Kidney tubule cell (primary cell): ENCODE measurements at places on chromosomes 13 and 19.

- no peak for DNase-seq
Observed at GRCh38 chr13:72005455-72005854, 138.5 kb upstream of the DACH1 start.

GRCh38 chr19:9971166-9971897 is 35.0 kb upstream of the OLFM2 start:
- no peak for DNase-seq

GRCh38 chr19:52896431-52897137 is 851 bp downstream of the ZNF320 start:
- DNase-seq: peak; percentile 73

- peak; percentile 86 for DNase-seq
Observed at GRCh38 chr13:98653463-98653985, 76.6 kb upstream of the STK24 start.

DNA sequence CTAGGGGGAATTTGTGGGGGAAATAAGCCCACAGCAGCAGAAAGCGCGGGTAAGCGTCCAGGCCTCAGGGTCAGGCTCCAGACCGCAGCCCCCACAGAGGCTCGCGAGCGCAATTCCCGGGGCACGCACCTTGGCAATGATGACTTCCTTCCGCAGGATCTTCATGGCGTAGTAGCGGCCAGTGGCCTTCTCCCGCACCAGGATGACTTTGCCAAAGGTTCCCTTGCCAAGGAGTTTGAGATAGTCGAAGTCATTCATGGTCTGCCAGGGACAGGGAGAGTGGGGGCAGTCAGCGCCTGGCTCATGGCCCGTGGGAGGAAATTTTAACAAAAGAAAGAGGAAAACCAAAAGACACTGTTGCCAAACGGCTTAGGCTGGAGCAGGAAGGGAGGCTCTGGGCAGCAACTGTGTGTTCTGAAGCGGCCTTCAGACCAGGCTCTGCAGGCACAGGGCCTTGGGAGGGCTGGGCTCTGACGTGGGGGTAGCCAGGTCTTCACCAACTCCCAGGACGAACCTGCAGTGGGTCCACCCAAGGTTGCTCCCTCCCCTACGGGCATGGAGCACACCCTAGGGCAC is 15.4 kb upstream of the CCNP start:
- DNase-seq: no peak

DNA sequence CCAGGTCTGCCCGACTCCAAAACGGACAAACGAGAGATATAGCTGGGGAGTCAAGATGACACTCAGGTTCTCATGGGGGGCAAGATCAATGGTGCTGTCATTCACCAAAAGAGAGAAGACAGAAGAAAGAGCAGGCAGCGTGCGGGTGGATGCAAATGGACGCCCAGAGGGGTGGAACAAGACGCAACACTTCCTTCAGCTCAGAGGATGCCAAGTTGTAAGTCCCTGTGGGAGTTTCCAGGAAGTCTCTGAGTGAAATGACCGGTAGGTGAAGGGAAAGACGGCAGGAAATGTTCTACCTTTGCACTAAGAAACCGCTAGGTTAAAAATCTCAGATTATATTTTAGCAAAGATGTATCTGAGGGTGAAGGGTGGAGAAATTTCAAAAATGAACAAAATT is 26.5 kb downstream of the TUBGCP3 start:
- DNase-seq: no peak

DNA sequence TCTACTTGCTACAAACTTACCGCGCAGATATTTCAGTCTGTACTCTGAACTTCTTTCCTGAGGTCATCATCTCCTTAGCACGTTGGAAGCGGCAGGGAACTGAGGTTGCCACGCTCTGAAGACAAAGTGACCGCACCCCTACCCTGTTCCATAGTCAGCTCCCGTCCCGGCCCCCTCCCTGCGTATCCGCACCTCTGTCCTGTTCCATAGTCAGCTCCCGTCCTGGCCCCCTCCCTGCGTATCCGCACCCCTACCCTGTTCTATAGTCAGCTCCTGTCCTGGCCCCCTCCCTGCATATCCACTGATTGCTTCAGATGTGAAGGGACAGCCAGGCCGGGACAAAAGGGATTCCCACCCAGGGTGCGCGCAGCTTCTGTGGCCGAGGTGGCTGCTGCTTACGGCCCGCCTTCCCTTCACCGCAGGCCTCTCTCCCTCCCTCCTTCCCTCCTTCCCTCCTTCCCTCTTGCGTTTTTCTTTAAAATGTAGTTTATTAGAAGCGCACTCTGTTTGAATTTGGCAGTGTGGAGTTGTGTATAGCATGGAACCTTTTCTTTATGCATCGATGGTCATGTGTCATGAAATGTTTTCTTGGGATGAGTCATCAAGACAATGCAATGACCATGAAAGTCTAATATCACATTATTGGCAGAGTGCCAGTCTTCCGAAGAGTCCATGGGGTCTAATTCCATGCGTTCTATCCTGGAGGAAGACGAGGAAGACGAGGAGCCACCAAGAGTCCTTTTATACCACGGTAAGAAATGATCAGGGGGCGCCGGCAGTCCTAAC is 21.9 kb upstream of the NDUFS7 start:
- peak; percentile 89 for DNase-seq

DNA sequence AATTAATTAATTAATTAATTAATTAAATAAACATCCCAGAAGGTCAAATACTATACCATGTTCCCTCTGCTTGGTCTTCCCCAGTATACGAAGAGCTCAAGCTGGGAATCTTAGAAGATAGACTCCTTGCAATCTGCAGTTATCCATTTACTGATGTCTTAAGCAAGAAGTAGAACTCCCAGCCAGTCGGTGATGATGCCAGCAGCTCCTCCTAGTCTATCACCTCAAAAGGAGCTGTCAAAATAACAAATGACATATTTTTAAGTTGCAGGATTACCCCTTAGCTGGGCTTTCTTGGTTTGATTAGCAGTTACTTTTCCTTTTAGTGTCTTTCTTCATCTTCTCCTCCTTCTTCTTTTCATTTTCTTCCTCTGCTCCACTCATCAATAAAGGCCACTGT is 6.0 kb upstream of the ZNF507 start:
- DNase-seq: no peak

GRCh38 chr19:8370176-8371010 is 6.4 kb downstream of the ANGPTL4 start:
- no peak for DNase-seq

DNA sequence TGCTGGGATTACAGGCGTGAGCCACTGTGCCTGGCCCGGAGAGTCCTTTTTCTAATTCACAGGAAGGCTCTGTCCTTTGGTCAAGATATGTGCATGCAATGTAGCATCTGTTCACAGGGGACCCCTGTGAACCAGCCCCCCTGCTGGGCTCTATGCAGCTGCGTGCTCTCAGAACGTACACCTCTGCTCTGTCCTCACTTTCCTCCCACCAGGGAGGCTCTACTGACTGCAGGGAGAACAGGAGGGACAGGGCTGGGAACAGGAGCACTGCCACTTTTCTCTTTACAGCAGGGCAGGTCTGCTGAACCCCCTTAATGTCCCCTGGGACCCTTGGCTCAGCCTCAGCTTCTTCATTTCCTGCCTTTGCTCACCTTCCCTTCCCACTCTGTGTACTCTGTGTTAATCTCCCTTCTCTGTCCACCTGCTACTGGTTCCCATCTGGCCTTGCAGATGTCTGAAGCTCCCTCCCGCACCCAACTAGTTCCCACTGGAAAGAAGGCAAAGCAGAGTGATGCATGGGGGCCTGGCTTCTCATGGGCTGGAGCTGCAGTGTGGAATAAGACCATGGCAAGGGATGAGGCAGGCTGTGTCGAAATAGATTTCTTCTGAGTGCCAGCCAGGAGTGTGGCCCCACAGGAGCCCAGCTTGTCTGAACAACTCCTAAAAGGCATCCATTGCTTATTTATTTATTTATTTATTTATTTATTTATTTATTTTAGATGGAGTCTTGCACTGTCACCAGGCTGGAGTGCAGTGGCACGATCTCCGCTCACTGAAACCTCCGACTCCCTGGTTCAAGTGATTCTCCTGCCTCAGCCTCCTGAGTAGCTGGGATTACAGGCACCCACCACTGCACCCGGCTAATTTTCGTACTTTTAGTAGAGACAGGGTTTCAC is 7.2 kb downstream of the ADGRE2 start:
- no peak for DNase-seq
